Activated CD4-positive, alpha-beta T cell treated with anti-CD3 and anti-CD28 coated beads for 36 hours (primary cell): ENCODE measurements at places on chromosomes 1 and 21. TPM values are rescaled to one million over a fixed set of nuclear protein-coding genes. Genes with fewer than 3 reads are reported as not detected.

DNA sequence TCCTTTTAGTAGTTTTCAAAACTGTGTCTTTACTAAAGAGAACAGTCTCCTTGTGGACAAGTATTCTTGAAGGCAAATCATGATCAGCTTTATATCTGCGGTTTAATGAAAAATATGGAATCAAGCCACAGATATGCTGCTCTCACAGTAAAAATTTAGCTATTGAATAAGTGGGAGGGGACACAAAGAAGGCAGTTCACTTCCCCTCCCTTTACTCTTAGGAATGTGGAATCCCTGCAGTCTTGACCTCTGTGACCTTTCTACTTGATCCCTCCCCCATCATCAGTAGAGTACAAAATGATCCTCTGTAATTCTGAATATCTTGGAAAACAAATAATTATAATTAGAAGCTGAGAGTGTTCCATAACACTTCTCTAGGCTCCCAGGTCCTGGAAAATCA is 136.7 kb upstream of the HOOK1 start:
- H3K4me3 ChIP-seq, result no peak overlapping the region
- no peaks in the 10 kb centered on the region for H3K36me3 ChIP-seq
- H3K27ac ChIP-seq, result no peak overlapping the region
- H3K27me3 ChIP-seq, result no peaks in the 10 kb centered on the region
- no peaks in the 10 kb centered on the region for H3K4me1 ChIP-seq

DNA sequence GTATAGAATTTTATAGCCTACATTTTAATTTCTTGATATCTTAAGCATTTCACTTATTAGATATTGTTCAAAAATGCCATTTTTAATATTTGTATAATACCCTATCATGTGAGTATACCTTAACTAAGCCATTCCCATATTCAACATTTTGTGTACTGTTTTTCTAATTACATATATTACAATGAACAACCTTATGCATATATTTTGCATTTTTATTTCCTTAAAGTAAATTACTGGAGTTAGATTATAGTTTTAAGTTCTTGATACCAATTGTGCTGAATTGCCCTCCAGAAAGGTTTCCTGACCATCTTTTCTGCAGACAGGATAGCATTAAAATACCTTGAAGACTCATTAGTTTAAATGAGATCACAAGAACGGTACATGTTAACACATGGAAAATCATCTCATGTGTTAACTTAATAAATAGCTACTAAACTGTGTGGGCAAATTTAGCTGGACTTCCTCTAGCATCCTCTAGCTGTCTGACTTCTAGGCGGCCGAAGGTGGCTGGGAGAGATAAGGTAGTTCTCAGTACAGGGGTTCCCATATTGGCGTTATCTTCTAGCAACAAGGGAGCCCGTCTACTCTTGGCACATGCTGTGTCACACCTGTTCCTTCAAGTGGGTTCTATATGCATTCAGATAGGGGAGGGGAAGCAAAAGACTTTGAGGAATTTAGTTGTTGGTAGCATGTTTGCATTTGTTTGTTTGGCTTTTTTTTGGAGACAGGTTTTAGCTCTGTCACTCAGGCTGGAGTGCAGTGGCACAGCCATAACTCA is 8.9 kb downstream of the DCLRE1B start:
- DNase-seq, result no peak
- H3K4me3 ChIP-seq, result no peak overlapping the region
- no peaks in the 10 kb centered on the region for H3K27me3 ChIP-seq
- peaks cover 27% of the 10 kb centered on the region for H3K36me3 ChIP-seq
- H3K4me1 ChIP-seq, result peaks cover 8% of the 10 kb centered on the region

GRCh38 chr1:3673381-3674099 is 21.2 kb downstream of the TP73 start:
- H3K27ac ChIP-seq, result no peak overlapping the region
- no peaks in the 10 kb centered on the region for H3K27me3 ChIP-seq
- H3K4me3 ChIP-seq, result no peak overlapping the region
- DNase-seq, result no peak
- peaks cover 17% of the 10 kb centered on the region for H3K4me1 ChIP-seq
- no peaks in the 10 kb centered on the region for H3K36me3 ChIP-seq

GRCh38 chr1:175319112-175319911 is 126.7 kb upstream of the KIAA0040 start:
- H3K27ac ChIP-seq, result no peak overlapping the region
- peak; percentile 82 for DNase-seq
- H3K36me3 ChIP-seq, result no peaks in the 10 kb centered on the region

DNA sequence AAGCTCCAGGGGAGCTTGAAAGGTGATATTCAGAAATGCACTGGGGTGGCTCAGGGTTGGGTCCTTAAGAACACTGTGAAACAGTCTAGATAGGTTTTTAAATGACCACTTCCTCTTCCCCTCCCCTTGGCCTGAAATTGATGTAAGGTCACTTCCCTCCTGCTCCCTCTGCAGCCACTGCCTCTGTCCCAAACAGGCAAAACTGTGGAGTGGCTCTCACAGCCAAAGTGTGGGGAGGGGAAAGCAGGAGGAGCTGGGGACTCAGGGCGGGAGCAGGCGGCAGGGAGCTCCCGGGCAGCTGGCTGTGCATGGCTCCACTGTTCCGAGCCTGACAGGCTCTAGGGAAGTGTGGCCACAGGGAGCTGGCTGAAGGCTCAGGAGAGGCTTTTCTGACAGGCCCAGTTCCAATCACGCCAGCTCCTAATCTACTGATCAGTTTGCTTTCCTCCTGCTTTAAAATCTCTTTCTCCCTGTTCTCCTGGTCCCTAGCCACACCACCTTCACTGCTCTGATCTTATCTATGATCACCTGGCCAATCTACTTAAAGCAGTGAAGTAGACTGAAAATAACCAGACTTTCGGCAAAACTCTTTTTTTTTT is 5.1 kb upstream of the CSRP1 start:
- no peak for DNase-seq
- peaks cover 10% of the 10 kb centered on the region for H3K4me1 ChIP-seq
- no peak overlapping the region for H3K27ac ChIP-seq
- no peaks in the 10 kb centered on the region for H3K27me3 ChIP-seq

DNA sequence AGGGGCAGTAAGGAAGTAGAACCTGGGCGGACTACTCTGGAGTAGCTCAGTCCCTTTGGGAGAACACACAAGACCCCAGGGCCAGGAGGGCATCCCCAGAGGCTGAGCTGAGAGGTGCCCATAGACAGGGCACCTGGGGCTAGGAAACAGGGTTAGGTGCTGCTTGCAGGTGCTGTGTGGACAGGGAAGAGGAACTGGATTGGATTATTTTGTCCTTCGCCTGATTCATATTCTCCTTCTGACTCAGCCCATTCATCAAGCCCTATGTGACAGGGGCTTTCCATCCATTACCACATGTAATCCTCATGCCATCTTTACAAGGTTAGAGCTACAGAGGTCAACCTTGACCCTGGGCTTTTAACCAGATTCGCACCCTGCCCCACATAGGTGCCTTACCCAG is 183.9 kb downstream of the C1orf94 start:
- no peaks in the 10 kb centered on the region for H3K4me1 ChIP-seq
- no peaks in the 10 kb centered on the region for H3K36me3 ChIP-seq
- H3K4me3 ChIP-seq, result no peak overlapping the region

DNA sequence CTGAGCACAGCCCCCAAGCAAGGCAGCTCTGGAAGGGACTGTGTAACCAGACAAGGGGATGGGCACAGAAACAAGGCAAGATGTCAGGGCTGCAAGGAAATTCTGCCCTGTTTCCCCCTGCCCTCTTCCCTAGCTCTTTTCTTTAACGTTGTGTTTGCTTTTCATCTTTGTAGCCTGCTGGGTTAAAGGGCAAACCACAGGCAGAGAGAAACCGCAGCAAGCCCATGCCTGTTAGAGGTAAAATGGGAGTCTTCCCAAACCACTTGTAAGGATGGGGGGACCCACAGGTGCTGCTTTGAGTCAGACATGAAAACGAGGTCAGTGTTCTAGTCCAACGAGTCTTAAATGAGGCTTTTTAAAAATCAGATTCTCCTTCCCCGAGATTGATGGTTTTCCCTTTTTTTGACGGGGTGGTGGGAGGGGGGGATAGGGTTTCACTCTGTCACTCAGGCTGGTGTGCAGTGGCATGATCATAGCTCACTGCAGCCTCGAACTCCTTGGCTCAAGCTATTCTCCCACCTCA is 13.3 kb downstream of the TGFBR3 start:
- H3K27ac ChIP-seq, result peak overlapping the region; percentile 13
- peaks cover 67% of the 10 kb centered on the region for H3K4me1 ChIP-seq
- H3K36me3 ChIP-seq, result no peaks in the 10 kb centered on the region
- H3K27me3 ChIP-seq, result no peaks in the 10 kb centered on the region

- no peaks in the 10 kb centered on the region for H3K36me3 ChIP-seq
- no peak for DNase-seq
- H3K4me1 ChIP-seq, result peaks cover 6% of the 10 kb centered on the region
- H3K4me3 ChIP-seq, result no peak overlapping the region
- H3K27me3 ChIP-seq, result no peaks in the 10 kb centered on the region
These were observed 57.1 kb upstream of the RAB4A start for GRCh38 chr1:229213797-229214196.

- H3K27me3 ChIP-seq, result peaks cover 13% of the 10 kb centered on the region
- peaks cover 4% of the 10 kb centered on the region for H3K4me1 ChIP-seq
- H3K27ac ChIP-seq, result no peak overlapping the region
- H3K4me3 ChIP-seq, result no peak overlapping the region
These were observed 58.3 kb downstream of the ZNF648 start for GRCh38 chr1:182003025-182003725.

GRCh38 chr1:147504801-147505311 is 36.4 kb upstream of the BCL9 start:
- no peak overlapping the region for H3K4me3 ChIP-seq
- no peak for DNase-seq
- no peaks in the 10 kb centered on the region for H3K36me3 ChIP-seq
- H3K27ac ChIP-seq, result no peak overlapping the region

GRCh38 chr21:15023776-15024175 is 41.0 kb downstream of the NRIP1 start:
- H3K27me3 ChIP-seq, result no peaks in the 10 kb centered on the region
- H3K36me3 ChIP-seq, result peaks cover 22% of the 10 kb centered on the region
- peaks cover 20% of the 10 kb centered on the region for H3K4me1 ChIP-seq
- H3K4me3 ChIP-seq, result no peak overlapping the region

GRCh38 chr1:178942285-178943198 is 71.7 kb upstream of the ANGPTL1 start:
- no peak overlapping the region for H3K4me3 ChIP-seq
- H3K4me1 ChIP-seq, result peaks cover 5% of the 10 kb centered on the region
- no peaks in the 10 kb centered on the region for H3K36me3 ChIP-seq
- peak; percentile 32 for DNase-seq

- peaks cover 45% of the 10 kb centered on the region for H3K36me3 ChIP-seq
- H3K27me3 ChIP-seq, result no peaks in the 10 kb centered on the region
- no peak overlapping the region for H3K4me3 ChIP-seq
- H3K4me1 ChIP-seq, result peaks cover 44% of the 10 kb centered on the region
- no peak for DNase-seq
These were observed 59.5 kb downstream of the S100B start for GRCh38 chr21:46545363-46545762.

DNA sequence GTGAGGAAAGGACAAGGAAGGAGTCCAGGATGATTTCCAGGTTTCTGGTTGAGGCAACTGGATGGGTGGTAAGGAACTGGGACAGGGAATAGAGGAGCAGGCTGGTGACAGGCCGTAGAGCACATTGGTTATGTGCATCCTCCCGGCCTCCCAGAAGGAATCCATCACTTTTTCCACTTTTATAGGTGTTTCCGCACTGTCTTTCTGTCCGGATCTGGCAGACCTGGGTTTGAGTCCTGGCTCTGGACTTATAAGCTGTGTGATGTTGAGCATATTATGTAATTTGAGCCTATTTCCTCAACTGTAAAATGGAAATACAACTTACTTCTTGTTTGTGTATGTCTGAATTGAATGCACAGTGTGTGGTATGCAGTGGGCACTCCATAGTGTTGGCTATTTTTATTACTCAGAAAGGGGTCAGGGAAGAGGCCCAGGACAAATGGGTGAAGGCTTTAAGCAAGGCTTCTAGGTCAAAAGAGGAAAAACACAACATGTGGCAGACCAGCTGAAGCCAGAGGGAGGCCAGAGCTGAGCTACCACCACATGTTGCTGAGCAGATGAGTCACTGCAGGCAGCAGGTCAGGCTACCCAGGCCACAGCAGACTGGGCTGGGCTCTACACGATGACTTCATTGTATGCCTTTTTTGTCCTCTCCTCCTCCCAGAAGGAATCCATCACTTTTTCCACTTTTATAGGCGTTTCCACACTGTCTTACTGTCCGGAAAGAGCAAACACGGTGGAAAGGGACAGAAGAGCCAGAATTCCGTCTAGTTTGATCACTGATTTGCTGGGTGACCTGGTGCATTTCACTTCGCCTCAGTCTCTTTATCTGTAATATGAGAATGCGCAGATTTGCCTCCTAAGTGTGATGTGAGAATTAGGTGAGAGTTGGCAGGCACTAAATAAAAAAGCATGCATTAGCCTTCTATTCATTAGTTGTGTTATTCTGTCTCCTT is 791 bp upstream of the MAST2 start:
- peaks cover 27% of the 10 kb centered on the region for H3K4me1 ChIP-seq
- peak; percentile 43 for DNase-seq
- peak overlapping the region; percentile 82 for H3K27ac ChIP-seq

GRCh38 chr1:95703046-95703445 is 469.0 kb downstream of the RWDD3 start:
- no peak for DNase-seq
- no peaks in the 10 kb centered on the region for H3K4me1 ChIP-seq
- no peak overlapping the region for H3K4me3 ChIP-seq

GRCh38 chr1:48793863-48794262 is 17.2 kb upstream of the BEND5 start:
- DNase-seq, result no peak
- no peak overlapping the region for H3K27ac ChIP-seq
- peaks cover 25% of the 10 kb centered on the region for H3K4me1 ChIP-seq
- H3K4me3 ChIP-seq, result no peak overlapping the region

- no peaks in the 10 kb centered on the region for H3K36me3 ChIP-seq
- H3K4me1 ChIP-seq, result no peaks in the 10 kb centered on the region
- H3K27me3 ChIP-seq, result no peaks in the 10 kb centered on the region
These were observed 36.5 kb downstream of the CHRM3 start for GRCh38 chr1:239422818-239423217.

- no peak overlapping the region for H3K27ac ChIP-seq
- no peaks in the 10 kb centered on the region for H3K36me3 ChIP-seq
- peaks cover 8% of the 10 kb centered on the region for H3K27me3 ChIP-seq
- DNase-seq, result no peak
- peaks cover 3% of the 10 kb centered on the region for H3K4me1 ChIP-seq
These were observed 52.8 kb downstream of the ELK4 start for GRCh38 chr1:205578780-205579571.

GRCh38 chr1:158931055-158931737 is at the start of gene PYHIN1:
Gene PYHIN1 (plus strand): TSS chr1:158931552. CDS start chr1:158936911, 5,359 bp downstream.
- peaks cover 3% of the 10 kb centered on the region for H3K27me3 ChIP-seq
- peaks cover 32% of the 10 kb centered on the region for H3K4me1 ChIP-seq
- H3K4me3 ChIP-seq, result peak within 1 kb of the TSS; percentile 65

SLX9 gene
- total RNA-seq, result 60.8 TPM

RAB13 gene
- 16.6 TPM for total RNA-seq

GPX7 gene
- 23.1 TPM for total RNA-seq

TRIM67 gene
- total RNA-seq, result not detected

C1orf198 gene
- 5.8 TPM for total RNA-seq

NTMT2 gene
- not detected for total RNA-seq

DPT gene
- total RNA-seq, result not detected

FBXO2 gene
- total RNA-seq, result 2.1 TPM

OR2L13 gene
- not detected for total RNA-seq

CSF3R gene
- 0.41 TPM for total RNA-seq

CYP4A22 gene
- not detected for total RNA-seq

IRF6 gene
- 0.14 TPM for total RNA-seq

DAP3 gene
- total RNA-seq, result 162 TPM

PKNOX1 gene
- 13.4 TPM for total RNA-seq

MEAF6 gene
- total RNA-seq, result 72.2 TPM

FCN3 gene
- not detected for total RNA-seq

SYCP1 gene
- not detected for total RNA-seq

EFNA1 gene
- total RNA-seq, result 1.1 TPM
